Hematopoietic multipotent progenitor cell treated with erythropoietin and hydrocortisone succinate and interleukin-3 and kit ligand, for 6 days (in vitro differentiated cells): ENCODE measurements at places on chromosomes 4 and X.

DNA sequence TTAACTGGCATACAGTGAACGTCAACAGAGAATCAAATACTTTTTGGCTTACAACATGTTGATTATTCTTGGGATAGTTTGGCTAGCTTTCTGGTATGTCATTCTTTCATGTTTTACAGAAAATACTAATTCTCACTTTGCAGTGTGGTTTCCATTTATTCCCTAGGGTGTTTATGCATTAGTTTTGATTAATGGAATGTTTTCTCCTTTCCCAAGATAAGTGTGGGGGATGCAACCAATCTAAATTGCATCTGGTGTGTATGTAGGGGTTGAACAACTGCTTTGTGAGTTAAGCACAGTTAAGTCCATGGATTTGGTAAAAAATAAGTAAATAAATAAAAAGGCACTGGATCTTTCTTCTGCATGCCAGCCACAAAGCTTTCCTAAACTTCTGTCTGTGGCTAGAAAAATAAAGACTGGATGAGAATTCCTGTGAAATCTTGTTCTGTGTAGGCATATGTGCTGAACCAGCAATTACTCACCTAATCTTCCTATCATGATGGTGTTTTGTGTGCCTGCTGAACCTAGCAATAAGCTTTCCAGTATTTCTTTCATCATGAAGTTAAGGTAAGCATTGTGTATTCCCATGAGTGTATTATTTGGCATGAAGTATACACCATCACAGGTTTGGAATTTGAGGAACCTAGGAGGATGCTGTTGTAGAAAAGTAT lies 50.6 kb upstream of the TENM3 start:
- no peak for DNase-seq

- DNase-seq = no peak
Measured at GRCh38 chrX:119062750-119063374, 9.9 kb upstream of the CT47C1 start.

- no peak for DNase-seq
Measured at GRCh38 chr4:39036172-39036571, 4.0 kb upstream of the TMEM156 start.

DNA sequence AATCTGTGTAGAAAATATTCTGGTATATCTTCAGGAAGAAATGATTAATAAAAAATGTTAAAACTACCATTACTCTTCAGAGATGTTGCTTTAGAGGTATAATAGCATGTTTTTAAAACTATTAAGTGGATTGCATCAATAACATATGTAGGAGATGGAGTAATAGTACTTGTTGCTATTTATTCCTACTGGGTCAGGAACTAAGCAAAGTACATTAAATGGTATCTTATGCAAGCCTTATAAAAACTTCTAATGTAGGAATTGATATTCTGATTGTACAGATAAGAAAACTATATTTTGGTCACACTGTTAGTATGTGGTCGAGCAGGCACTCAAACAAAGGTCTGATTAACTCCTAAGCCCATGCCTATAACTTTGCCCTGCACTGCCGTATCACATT lies 31.4 kb upstream of the PDLIM5 start:
- DNase-seq = no peak

DNA sequence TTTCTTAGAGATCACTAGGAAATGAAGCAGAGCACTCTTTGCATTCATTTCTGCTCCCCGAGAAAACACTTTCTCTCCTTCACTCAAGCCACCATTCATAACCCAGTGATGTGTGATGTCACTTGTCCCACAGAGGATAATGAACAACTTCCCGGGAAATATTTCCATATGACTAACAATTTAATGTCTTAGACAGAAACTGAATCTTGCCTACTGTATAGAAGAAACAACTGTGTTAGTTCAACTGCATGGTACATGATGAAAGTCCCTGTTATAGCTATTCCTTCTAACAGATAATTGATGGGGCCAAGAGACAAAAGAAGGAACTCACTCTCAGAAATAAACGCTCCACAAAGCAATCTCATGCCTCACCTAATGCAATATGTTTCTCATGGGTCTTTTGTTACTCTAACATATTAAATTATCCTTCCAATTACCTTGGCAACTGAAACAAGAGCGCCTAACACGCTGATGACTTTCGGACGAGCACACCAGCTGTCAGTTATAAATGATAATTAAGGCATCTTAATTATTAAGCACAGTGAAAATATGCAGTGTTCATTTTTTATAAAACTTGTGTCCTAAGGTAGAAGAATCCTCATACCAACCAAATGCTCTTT lies 113.7 kb upstream of the TLR3 start:
- DNase-seq = no peak
